ENCODE measurements at places on chromosomes 7 and 10.

DNA sequence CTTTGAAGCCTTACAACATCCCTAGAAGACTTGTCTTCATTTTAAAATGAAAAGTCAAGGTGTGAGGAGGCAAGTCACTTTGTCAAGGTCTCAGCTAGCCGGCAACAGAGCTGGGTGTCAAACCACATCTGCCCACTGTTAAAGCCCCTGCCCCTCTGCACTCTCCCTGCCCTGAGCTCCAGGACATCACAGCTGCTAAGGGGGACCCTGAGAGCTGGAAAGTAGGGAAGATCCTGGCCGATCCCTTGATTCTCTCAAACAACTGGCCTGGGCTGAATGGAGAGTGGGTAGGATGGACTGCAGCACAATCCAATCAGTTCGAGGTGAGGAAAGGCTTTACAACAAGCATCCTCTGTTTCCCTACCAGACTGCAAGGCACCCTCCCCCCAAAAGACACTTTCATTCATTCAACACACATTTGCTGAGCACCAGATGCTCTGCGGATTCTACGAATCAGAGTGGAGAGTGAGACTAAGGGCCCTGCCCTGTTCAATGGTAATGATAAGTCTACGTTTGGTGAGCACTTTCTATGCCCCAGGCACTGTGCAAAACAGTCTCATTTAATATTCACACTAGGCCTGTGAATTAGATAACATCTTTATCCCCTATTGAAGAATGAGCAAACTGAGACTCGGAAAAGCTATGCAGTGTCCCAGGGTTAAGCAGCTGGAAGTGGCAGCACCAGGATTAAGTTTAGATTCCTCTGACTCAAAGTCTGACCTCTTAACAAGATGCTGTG is 148.1 kb downstream of the HERPUD2 start:
- DNase-seq, result no peak

GRCh38 chr7:96729820-96730219 is 20.2 kb upstream of the SEM1 start:
- DNase-seq, result no peak

DNA sequence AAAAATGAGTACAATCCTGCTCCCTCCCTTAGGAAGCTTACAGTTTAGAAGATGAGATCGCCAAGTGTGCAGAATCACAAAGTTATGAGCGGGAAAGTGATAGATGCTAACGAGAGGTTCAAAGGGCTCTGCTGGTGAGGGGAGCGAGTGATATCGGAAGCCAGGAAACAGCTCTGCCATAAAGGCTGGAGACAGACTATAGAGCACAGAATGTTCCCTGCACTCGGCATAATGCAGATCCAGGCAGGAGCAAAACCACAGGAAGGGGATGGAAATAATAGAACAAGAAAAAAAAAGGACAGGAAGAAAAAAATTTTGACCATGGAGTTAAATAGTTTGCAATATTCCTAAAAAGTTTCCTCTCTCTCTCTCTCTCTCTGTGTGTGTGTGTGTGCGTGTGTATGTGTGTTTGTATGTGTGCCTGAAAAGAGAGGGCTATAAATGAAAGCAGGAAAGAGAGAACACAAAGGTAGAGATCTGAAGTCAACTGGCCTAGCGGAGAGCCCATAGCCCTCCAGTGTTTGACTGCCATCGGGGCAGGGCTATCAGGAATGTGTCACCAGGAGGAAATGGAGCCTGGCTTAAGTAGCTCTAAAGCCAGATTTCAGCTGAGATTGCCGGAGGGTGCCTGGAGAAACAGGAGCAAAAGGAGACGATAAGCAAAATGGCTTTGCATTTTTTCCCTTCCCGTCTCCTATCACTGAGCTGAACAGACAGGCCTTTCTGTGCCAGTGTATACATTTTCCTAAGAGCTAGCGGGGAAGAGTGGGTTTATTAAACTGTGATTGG is 175.8 kb upstream of the LYZL1 start:
- no peak for DNase-seq

GRCh38 chr7:98187138-98187502 is 24.1 kb upstream of the BHLHA15 start:
- no peak for DNase-seq

DNA sequence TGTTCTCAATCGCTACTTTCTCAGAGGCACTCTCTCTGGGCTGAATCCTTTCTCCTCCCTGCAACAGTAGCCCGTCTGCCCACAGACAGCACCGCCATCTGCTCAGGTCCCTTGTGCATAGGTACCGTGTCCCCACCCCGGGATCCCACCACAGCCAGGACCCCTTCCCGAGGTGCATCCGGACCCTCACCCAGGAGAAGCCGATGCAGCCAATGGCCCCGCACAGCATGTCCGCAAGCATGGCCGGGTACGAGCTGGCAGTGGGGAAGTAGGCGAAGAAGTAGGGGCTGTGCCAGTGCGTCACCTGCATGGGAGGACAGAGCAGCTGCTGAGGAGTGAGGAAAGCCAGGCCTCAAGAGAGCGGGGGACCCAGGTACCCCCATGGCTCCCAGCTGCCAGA is 25.5 kb downstream of the DDC start:
- no peak for DNase-seq

- DNase-seq, result no peak
Measured at GRCh38 chr10:76242956-76243355, 811.5 kb downstream of the LRMDA start.

GRCh38 chr10:75956624-75957023 is 525.2 kb downstream of the LRMDA start:
- no peak for DNase-seq

DNA sequence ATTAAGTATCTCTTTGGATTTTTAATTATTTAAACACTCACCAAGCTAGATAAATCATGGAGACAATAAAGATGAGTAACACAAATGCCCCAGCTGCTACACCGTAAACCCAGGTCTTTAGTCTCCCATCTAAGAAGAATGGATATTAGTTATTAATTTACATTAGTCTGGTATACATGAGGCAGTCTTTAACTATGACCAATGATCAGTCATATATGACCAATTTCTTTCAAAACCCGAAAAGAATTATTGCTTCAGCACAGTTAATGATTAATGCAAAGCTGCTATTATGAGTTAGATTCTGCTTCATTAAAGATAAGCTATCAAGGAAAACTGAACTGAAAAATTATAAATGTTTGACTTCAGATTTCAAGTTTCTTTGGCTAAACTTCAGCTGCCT is 402.9 kb downstream of the PHF14 start:
- DNase-seq, result no peak

DNA sequence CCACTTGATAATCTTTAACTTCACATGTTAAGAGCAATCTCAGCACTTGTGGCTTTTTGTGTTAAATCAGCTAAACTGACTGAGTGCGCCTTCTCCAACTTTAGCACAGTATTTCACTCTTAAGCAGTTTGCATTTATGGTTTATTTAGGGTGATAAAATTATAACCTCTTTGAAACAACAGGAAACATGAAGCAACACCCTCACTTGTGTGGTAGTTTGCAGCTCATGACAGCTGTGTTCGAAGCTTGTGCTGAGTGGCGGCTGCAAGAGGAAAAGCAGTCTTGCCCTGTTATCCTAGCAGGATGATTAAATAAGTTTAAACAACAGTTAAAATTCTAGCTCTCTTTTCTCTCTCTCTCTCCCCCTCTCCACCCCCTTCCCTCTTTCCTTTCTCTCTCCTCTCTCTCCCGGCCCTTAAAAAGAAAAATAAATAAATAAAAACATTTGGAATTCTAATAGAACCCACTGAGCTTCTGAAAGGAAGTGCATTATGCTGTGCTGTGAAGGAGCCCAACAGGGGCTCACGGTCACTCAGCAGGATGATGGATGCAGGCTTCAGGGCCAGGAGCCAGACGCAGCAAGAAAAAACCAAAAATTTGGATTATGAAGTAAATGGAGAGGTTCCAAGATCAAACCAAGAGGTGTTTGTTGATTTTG is 25.2 kb downstream of the OGDH start:
- DNase-seq, result peak; percentile 67

- DNase-seq, result no peak
Measured at GRCh38 chr7:101826081-101826835, 8.8 kb downstream of the CUX1 start.

DNA sequence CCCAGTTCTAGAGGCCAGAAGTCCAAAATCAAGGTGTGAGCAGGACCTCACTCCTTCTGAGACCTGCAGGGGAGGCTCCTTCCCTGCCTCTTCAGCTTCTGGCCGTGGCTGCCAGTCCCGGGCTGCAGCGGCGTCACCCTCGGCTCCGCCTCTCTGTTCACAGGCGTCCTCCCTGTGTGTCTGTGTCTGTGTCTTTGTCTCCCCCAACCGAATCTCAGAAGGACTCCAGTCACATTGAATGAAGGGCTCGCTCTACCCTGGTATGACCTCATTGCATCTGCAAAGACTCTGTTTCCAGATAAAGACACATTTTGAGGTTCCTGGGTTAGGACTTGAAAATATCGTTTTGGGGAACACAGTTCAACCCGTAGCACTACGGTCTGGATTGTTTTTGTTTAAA is 33.1 kb upstream of the GALNT11 start:
- DNase-seq, result peak; percentile 66
